ENCODE measurements at places on chromosomes 4 and X.

GRCh38 chr4:137881641-137882040 lies 349.3 kb upstream of the PCDH18 start:
- no peak for DNase-seq

DNA sequence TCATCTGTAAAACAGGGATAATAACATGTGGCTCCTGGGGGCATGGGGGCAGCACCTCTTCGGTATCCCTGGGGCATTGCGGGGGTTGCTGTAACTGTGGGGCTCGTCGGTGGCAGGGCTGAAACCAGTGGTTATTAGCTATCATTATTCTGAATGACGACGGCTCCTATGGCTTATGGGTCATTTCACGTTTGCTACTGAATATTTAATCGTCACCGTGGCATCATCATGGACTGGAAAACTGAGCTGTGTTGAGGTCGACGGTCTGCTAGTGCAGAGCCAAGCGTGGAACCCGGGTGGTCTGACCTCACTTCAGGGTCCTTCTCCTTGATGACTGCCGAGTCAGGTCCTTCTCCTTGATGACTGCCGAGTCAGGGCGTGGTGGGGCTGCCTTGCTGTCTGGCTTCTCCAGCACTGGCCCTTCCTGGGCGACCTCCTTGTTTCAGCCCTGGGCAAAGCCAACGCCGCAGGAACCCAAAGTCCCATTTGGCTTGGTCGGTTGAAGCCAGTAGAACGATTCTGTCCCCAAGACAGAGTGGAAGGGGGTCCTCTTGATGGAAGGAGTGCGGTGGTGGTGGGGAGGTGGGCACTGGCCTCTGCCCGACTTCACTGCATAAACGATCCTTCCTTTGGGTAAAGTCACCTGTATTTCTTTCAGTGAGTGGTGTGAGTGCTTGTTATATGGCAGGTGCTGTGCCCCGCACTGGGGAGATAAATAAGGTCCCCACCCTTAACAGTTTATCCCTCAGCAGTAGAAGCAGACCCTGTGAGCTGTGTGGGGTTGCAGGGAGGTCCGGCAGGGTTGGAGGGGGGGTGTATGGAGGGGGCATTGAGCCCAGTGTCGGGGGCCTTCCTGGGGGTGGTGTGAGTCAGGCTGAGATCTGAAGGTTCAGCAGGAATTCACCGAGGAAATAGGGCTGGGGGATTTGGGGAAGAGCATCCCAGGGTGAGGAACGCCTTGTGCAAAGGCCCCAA lies 40.8 kb downstream of the PSAPL1 start:
- DNase-seq: no peak

GRCh38 chr4:37561803-37562207 lies 124.4 kb downstream of the RELL1 start:
- DNase-seq: no peak

GRCh38 chr4:79632114-79632513 lies 224.1 kb upstream of the GK2 start:
- DNase-seq: no peak

DNA sequence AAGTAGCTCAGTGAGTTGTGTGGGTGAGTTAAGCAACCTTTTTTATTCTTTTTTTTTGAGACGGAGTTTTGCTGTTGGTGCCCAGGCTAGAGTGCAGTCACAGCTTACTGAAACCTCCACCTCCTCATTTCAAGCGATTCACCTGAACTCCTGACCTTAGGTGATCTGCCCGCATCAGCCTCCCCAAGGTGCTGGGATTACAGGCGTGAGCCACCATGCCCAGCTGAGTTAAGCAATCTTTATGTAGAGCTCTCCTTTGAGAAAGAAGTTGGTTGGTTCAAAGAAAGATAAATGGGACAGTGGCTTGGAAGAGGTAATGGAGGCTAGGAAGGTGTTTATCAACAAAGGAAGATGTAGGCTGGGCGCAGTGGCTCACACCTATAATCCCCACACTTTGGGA lies 3.2 kb downstream of the MSMO1 start:
- no peak for DNase-seq

DNA sequence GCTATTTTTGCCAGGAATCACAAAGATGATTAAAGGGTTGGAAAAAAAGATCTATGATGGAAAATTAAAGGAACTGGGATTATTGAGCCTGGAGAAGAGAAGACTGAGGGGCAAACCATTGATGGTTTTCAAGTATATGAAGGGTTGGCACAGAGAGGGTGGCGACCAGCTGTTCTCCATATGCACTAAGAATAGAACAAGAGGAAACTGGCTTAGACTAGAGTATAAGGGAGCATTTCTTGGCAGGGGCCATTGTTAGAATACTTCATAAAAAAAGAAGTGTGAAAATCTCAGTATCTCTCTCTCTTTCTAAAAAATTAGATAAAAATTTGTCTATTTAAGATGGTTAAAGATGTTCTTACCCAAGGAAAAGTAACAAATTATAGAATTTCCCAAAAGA lies 75.1 kb downstream of the NPNT start:
- DNase-seq: no peak

DNA sequence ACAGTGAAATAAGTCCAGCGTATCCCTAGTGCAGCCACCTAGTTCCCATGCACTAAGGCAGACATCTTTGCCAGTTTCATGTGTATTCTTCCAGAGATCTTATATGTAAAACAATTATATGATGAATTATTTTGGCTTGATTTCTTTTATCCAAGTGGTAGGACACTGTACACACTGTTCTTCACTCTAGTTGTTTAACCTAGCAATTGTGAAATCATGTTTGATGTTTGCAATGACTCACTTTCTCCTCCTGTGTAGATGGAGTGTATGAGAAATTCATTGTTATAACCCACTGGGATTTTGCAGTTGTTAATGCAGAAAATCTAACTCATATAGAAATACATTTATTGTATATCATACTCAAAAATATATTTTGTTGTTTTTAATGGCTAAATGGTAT lies 17.5 kb upstream of the TBC1D1 start:
- no peak for DNase-seq

DNA sequence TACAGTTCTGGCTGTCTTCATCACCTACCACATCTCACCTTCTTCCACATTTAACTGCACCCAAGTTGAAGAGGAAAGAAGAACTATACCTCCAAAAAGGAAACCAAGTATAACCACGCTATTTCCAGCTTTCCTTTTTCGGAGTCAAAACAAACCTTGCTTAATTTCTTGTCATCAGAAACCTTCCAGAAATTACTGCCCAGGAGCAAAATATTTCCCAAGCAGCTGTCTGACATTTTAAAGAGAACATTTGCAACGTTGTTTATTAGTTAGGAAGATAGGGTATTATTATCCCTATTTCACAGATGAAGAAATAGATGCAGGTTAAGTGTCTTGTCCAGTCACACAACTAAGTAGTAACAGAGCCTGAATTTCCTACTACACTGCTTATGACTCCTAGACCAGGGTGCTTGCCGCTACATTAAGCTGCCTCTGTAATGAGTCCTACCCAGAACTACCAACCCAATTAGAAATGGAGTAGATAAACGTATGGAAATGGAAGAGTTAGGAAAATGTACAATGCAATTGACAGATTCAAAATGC lies 2.2 kb upstream of the ACSL4 start:
- DNase-seq: no peak

GRCh38 chr4:62260254-62260653 lies 1060.1 kb downstream of the ADGRL3 start:
- DNase-seq: no peak

GRCh38 chr4:91113130-91113706 lies 986.0 kb downstream of the CCSER1 start:
- no peak for DNase-seq

- DNase-seq: no peak
These were observed 1.6 kb downstream of the SEPTIN11 start for GRCh38 chr4:76950956-76951671.

DNA sequence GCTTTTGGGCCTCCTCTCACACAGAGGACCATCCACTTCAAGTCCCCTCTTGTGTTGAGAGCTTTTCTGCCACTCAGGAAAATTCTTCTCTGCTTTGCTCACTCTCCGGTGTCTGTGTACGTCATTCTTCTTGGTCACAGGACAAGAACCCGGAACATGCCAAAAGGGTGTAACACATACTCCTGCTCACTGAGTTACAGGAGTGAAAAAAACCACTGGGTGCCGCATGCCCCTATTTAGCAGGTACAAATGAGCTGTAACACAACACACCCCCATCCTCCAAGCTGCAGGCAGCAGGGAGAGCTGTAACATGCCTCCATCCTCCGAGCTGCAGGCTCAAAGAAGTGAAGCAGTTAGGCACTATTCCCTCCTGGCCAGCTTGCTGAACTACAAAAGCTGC lies 13.0 kb upstream of the CXCL2 start:
- DNase-seq: no peak

GRCh38 chr4:124152132-124152531 lies 560.4 kb downstream of the ANKRD50 start:
- no peak for DNase-seq

DNA sequence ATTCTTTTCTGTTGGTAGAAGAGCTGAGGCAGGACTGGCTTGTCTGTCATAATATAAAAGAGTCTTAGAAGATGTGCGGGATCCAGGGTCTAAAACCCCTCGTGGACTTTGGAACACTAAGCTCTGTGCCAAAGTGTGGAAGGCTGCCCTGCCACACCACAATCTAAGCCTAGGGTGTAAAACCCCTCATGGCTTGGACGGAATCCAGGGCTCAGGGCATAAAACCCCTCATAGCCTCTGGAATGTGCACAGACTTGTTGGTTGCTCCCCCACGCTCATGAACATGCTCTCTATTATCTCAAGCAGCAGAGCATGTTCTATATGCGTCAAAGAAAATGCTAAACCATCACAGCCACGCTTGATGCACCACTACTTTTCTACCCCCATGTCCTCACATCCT lies 483.6 kb downstream of the GABRG1 start:
- DNase-seq: no peak

GRCh38 chrX:129522184-129523078 lies 859 bp downstream of the SMARCA1 start:
- DNase-seq: no peak

- DNase-seq: no peak
These were observed 36.8 kb upstream of the SPANXN2 start for GRCh38 chrX:143757375-143757774.

- DNase-seq: no peak
These were observed 39.4 kb upstream of the AFAP1 start for GRCh38 chr4:7978907-7979651.

- no peak for DNase-seq
These were observed 107.7 kb downstream of the ANXA3 start for GRCh38 chr4:78659264-78659663.

- no peak for DNase-seq
These were observed 131.5 kb downstream of the HS3ST1 start for GRCh38 chr4:11297201-11297600.

- DNase-seq: no peak
These were observed 410.4 kb upstream of the SMIM31 start for GRCh38 chr4:164343472-164343976.

GRCh38 chr4:75675004-75675531 lies 1.9 kb upstream of the G3BP2 start:
- DNase-seq: no peak

DNA sequence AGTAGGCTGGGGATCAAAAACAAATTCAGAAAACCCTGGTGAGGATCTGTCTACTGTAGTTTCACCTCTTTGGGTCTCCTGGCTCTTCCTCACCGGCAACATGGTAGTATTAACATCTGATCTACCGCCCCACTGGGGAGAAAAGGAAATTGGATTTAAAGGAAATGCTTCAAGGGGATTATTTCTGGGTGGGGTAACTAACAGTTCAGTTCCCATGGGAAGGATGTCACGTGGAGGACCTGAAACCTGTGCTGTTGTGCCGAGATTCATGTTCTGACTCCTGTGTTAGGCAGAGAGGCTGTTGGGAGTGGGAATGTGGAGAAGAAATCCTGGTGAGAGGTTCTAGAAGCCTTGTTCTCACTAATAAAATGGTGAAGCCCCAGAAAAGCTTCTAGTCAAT lies 254.4 kb downstream of the BCOR start:
- DNase-seq: no peak

DNA sequence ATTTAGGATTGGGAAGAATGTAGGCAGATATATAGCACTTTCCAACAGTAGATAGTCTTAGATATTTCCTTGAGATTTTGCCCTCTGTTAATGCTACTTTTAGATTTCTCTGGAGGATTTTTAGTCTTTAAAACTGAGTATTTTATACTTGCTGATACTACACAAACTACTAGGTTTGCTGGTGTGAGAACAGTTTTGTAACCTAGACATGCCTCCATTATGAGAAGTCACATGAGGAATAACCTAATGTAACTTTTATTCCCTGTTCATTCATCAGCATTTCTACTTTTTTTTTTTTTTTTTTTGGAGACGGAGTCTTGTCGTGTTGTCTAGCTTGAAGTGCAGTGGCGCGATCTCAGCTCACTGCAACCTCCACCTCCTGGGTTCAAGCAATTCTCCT lies 137.2 kb downstream of the RAPGEF2 start:
- no peak for DNase-seq

DNA sequence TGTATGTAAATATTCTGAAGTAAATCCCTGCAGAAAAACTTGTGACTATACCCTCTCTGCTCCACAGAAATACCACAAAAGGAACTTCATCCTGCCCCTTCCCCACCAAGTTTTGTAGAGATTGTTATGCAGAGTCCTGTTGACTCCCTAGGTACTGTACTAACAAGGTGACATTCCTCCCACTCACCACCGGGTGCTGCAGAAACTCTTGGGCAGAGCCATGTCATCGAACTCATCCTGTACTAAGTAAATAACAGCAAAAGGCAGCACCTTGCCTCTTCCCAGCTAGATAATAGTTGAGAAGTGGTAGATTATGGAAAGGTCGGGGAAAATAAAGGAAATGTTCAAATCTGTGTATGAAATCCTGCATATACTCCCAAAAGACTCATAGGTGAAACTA lies 233.3 kb downstream of the STPG2 start:
- DNase-seq: no peak

DNA sequence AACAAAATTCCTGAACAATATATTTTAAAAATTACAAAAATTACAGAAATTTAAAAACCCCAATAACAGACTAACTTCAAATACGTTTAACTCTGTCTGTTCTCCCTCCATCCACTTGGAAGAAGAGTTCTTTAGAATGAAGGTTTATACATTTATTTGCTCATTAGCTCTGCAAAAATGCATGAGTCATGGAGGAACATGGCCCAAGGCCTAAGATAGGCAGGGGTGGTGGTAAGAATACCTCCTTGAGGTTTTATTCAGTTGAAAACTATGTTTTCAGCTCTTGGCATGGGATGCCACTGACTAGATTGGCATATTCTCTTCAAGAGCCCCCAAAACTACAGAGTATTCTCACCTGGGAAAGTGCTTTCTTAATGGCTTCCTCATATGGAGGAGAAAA lies 8.8 kb upstream of the LRRC66 start:
- DNase-seq: no peak

GRCh38 chr4:90025248-90025647 lies 101.9 kb upstream of the CCSER1 start:
- DNase-seq: no peak

DNA sequence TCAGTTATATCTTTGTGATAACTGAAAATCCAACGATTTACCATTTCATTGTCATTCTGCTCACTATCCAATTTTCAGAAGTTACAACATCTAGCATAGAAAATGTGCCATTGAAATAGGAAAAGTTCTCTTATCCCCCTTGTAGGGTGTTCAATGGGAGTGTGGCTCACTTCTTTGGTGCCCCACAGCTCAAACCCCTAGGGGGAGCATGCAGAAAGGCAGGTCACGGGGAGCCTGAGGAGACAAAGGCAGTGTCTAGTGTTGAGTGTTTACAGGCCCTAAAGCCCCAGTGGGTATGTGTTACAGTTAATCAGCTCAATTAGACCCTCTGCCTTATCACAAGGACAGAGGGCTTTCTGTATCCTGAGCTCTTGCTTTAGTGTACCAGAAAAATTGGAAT lies 243.4 kb upstream of the GRID2 start:
- DNase-seq: no peak
